ENCODE measurements at places on chromosomes 12 and 14.

- DNase-seq: peak; percentile 14
Measured at GRCh38 chr12:56267443-56268071, 815 bp downstream of the COQ10A start.

DNA sequence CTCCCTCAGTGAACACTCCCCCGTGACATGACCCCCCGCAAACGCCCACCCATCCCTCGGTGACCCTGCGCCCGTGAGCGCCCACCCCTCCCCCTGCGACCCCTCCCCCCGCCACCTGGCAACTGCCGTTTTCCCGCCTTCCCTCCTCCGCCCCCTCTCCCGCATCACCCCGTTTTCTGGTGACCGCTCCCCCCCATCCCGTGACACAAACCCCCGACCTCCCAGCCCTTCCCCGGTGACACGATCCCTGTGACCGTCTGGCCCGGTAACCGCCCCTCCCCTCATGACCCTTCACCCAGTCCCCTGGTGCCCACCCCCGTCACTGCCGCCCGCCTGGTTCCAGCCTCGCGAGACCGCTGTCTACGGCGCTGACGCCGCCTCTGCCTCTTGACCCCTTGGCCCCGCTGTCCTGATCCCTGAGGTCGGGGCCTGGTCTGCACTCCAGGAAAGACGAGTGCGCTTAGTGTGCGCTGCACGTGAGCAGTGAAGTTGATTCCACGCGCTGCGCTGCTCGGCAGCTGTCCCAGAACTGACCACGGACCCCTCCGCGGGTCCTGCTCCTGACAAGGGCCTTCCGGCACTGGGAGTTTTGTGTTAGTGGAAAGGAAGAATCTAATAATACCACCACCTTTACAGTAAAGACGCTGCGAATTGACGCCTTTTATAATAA is 59.4 kb downstream of the DDX51 start:
- peak; percentile 39 for DNase-seq

DNA sequence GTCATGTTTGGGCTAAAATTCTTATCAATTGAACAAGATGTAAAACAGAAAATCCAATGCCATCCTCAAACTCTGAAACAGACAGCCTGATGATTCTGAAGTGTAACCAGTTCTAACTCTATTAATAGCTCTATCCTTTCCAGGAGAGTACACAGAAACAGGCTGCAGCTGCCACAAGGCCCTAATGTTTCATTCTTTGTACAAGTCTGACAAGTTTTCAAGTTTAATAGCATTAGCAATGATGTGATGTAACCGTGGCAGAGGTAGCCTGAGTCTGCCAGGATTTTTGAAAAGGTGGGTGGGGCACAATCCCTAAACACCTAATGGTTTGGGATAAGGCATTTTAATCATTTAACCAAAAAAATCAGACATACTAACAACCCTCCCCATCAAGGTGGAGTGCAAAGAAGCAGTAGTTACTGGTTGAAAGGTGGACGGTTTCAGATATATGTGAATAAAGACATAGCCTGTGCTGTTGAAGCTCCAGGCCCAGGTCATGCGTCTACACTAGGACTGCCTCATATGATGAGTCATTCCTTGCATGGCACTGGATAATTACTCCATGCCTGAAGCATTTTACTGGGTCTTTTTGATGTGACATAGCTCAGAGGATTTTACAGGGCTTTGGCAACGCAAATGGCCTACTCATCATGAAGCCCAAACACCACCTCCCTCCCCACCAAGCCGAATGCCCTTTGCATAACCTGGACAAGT is 145.1 kb upstream of the GRIP1 start:
- DNase-seq: no peak

GRCh38 chr12:108019862-108020261 is 109.2 kb upstream of the WSCD2 start:
- DNase-seq: no peak

GRCh38 chr14:71481021-71481654 is 451.1 kb upstream of the RGS6 start:
- no peak for DNase-seq

DNA sequence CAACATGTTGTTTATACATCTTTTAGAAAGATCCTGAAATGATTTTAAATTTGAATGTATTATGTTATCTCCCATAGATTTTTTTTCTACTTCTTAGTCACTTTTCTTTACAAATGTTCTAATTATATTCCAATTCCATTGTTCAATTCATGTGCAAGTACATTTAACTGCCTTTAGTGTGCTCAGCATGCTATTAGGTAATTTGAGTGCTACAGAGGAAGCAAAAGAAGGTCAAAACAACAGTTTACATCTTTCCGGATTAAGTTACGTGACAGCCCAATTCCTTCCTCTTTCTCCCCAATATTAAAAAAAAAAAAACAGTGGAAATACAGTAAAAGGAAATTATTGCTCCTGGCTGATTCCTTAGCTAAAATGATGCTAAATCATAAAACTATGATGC is 98.3 kb downstream of the RTN1 start:
- DNase-seq: no peak

GRCh38 chr12:132263451-132264049 is 65.8 kb downstream of the GALNT9 start:
- DNase-seq: no peak

DNA sequence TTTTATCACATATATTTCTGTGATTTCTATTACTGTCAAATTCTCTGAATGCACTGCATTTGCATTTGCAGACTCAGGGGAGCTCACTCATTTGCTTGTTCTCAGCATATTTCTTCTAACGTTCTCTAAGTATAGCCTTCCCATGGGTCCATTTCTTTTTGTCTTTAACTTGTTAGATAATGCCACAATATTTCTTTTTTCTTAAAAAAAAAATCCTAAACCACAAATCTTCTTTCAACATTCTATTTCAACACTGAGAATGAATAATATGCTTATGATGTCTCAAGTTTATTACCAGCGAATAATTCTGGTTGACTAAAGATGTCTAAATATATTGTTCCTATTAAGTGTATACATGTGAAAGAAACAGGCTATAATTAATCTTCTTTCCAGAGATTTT is 200.2 kb downstream of the ANO6 start:
- DNase-seq: peak; percentile 46

DNA sequence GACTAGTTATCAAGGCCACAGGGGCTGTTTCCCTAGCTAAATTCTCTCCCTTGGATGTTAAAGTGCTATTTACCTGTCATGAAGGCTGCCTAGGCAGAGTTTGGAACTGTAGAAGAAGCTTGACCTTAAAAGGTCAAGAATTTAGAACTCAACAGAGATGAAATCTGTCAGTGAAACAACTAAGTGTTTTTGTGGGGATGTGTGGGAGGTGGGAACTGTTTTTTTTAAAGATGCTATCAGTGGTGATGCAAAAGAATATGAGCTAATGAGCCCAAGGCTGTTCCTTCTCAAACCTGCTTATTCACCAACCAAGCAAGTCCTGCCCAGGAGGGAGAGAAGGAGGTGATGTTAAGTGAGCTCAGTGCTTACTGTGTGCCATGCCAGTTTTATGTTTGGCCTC is 40.8 kb upstream of the POC1B start:
- DNase-seq: no peak

DNA sequence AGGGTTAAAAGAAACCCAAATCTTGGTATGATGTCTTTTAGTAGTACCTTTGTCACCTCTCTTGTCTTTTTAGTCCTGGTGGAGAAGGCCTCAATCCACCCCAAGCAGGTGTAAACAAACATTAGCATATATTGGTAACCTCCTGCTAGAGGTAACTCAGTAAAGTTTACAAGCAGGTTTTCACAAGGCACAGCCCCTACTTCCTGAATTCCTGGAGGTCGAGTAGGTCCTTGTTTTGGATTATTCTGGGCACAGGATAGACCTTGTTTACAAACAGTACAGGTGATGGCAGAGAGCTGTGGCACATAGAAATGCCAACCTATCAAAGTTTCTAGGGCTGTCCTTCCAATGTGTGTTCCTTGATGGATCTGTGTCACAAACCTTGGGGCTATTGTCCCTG is 99.1 kb downstream of the ALG10 start:
- no peak for DNase-seq

- no peak for DNase-seq
Measured at GRCh38 chr14:81550001-81550637, 16.5 kb upstream of the SEL1L start.

All from fibroblast of skin of scalp (primary cell).